Colonic mucosa (tissue), 4 donors: ENCODE measurements at places on chromosomes 4 and X. TPM values are rescaled to one million over a fixed set of nuclear protein-coding genes. Genes with fewer than 3 reads are reported as not detected.

NALF2 gene
- total RNA-seq = 0.72 TPM

FATE1 gene
- not detected for total RNA-seq

SPP1 gene
- total RNA-seq = 3.9 TPM

NSDHL gene
- total RNA-seq = 28.8 TPM

CENPVL2 gene
- not detected for total RNA-seq

PAK3 gene
- total RNA-seq = 0.66 TPM

MTNR1A gene
- total RNA-seq = 3.9 TPM

FGF2 gene
- total RNA-seq = 0.94 TPM

SMARCA5 gene
- 34.5 TPM for total RNA-seq

- no peak overlapping the region for H3K27ac ChIP-seq
- no peaks in the 10 kb centered on the region for H3K4me1 ChIP-seq
- H3K4me3 ChIP-seq = no peak overlapping the region
- no peak for DNase-seq
- H3K27me3 ChIP-seq = no peaks in the 10 kb centered on the region
Measured at GRCh38 chr4:24243641-24244040, 340.7 kb downstream of the DHX15 start.

DNA sequence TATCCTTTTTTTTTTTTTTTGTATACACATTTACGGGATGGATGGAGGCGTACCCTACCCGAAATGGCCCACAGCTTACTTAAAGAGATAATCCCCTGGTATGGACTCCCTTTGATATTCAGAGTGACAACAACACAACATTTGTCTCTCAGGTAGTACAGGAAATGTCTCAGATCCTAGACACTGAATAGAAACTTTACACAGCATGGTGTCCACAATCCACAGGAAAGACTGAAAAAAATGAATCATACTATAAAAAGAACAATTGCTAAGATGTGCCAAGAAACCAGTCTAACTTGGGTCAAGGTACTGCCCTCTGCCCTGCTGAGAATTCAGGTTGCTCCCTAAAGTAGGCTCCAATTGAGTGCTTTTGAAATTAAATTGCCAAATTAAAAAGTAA, 100.8 kb upstream of the LANCL3 start:
- no peaks in the 10 kb centered on the region for H3K4me1 ChIP-seq
- H3K36me3 ChIP-seq = no peaks in the 10 kb centered on the region
- no peak for DNase-seq
- no peak overlapping the region for H3K4me3 ChIP-seq
- H3K27ac ChIP-seq = no peak overlapping the region
- no peaks in the 10 kb centered on the region for H3K27me3 ChIP-seq

DNA sequence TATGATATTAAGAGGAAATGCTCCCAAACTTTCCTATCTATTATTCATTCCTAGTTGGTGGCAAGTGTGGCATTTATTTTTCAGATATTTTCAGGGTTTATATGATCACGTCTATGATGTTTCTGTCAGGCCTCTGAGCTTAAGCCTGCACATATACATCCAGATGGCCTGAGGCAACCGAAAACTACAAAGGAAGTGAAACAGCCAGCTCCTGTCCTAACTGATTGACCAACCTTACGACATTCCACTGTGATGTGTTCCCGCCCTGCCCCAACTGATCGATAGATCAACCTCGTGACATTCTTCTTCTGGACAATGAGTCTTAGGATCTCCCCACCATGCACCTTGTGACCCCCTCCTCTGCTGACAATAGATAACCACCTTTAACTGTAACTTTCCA, 67.6 kb upstream of the CTSO start:
- H3K27me3 ChIP-seq = no peaks in the 10 kb centered on the region
- DNase-seq = no peak
- H3K27ac ChIP-seq = no peak overlapping the region
- no peaks in the 10 kb centered on the region for H3K36me3 ChIP-seq
- H3K4me1 ChIP-seq = no peaks in the 10 kb centered on the region

DNA sequence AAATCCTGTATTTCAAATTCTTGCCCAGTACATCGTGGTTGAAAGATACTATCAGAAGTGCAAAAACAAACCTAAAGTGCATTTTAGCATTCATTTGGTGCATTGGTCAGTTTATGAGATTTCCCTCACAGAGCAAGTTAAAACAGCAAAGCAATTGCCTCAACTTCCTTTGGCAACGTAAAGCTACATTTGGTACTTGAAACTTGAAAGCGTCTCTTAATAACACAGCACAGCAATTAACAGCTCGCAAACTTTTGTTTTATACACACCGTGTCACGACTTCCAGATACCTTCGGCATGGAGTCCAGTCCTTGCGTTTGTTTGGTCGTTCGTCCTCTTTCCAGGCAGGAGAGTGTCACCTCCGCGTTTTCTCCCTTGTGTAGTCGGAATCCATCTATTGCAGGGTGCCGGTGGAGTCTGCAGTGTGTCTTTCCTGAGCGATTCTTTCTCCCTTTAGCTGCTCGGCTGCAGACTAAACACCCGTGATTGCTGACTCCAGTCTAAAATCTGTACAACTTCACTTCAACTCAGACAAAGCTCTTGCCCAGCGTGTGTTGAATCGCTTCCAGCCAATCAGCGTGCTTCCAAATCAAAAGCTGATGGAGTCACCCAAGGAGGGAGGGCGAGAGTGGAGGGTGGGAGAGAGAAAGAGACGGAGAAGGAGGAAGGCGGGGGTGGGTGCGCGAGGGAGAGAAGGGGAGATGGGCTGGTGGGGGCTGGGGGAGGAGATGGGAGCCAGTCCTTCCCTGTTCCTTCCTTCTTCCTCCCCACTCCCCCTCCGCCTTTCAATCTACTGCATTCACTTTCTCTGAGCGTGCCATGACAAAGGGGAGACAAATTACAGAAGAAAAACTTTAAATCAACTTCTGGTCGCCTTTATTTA, at the start of gene PCDH18:
TSS of gene PCDH18 (minus strand) at position 509 of the 883 bp plus-strand sequence. CDS start at position 103, 406 bp downstream.
- peak; percentile 73 for DNase-seq
- H3K27ac ChIP-seq = peak within 1 kb of the TSS; percentile 51
- H3K4me3 ChIP-seq = peak within 1 kb of the TSS; percentile 34
- no peaks in the 10 kb centered on the region for H3K27me3 ChIP-seq

GRCh38 chr4:181301735-181302710, 941.2 kb upstream of the TENM3 start:
- H3K4me1 ChIP-seq = no peaks in the 10 kb centered on the region
- H3K4me3 ChIP-seq = no peak overlapping the region
- DNase-seq = peak; percentile 44
- H3K36me3 ChIP-seq = no peaks in the 10 kb centered on the region

DNA sequence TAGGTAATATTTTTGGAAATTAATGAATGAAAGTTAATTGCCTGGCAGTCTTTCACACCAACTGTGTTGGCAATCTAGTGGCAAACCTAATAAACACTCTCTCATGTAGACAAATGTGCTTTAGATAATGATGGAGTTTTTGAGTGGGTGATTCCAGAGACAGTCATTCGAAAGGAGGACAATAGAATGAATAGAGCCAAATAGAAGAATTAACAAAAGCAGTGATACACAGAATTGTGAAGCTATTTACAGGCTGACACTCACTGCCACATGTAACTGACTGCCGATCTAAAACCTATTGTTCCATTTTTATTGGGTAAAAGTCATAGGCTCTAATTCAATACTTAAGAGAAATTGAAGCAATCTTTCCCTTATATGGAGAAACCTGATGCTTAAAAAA, 338.5 kb downstream of the PCDH7 start:
- H3K4me1 ChIP-seq = no peaks in the 10 kb centered on the region
- DNase-seq = no peak
- H3K36me3 ChIP-seq = no peaks in the 10 kb centered on the region
- no peak overlapping the region for H3K4me3 ChIP-seq
- H3K27me3 ChIP-seq = no peaks in the 10 kb centered on the region
- H3K27ac ChIP-seq = no peak overlapping the region

DNA sequence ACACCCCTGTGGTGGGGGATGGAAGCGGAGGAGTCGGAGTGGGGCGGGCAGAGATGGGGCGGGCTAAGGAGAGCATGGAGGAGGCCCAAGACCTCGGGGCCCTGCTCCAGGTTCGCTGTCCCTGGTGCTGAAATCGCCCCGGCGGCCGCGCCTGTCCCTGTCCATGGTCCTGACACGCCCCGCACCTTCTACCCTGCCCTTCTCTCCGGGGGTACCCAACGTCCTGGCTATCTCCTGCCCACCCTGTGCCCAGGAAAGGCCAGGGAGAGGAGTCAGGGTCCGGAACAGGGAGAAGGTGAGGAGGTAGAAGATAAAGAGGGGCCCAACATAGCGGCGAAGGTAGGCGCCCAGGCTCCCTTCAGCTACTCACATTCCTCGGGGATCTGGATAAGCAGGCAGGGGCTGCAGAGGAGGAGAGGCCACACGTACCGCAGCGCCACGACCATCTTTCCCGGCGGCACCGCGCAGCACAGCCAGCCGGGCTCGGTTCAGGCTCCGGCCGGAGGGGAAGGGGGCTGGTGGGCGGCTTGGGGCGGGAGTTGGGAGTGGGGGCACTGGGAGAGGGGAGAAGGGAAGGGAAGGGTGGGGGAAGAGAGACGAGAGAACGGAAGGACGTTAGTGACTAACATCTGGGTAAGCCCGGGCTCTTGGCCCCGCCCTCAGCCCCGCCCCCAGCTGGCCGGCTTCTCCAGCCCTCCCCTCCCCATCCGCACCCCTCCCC, 10.4 kb downstream of the L1CAM start:
- no peak overlapping the region for H3K4me3 ChIP-seq
- H3K4me1 ChIP-seq = no peaks in the 10 kb centered on the region
- DNase-seq = peak; percentile 49

GRCh38 chr4:16684935-16685334, 213.5 kb downstream of the LDB2 start:
- H3K4me3 ChIP-seq = no peak overlapping the region
- no peaks in the 10 kb centered on the region for H3K4me1 ChIP-seq
- no peaks in the 10 kb centered on the region for H3K36me3 ChIP-seq
- DNase-seq = no peak

DNA sequence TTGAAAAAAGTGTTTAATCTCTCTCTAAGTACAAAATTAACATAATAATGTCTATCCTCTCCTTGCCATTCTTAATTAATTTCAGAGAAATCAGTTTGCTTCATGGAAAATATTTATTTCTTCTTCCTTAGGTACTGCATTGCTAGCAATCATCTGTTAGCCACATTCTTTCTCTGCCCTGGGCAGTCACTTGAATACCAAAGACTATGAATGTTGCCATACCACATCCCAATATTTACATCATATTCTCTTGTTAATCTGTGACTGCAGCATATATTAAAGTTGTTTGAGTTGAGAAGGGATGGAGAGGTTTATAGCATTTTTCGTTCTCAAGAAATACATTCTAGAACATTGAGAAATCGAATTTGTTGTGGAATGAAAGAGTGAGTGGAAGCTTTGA, 672.8 kb downstream of the PCDH7 start:
- no peaks in the 10 kb centered on the region for H3K4me1 ChIP-seq
- H3K27me3 ChIP-seq = no peaks in the 10 kb centered on the region
- H3K4me3 ChIP-seq = no peak overlapping the region
- no peaks in the 10 kb centered on the region for H3K36me3 ChIP-seq
- H3K27ac ChIP-seq = no peak overlapping the region

GRCh38 chr4:138521809-138522208, 279.7 kb upstream of the SLC7A11 start:
- no peaks in the 10 kb centered on the region for H3K36me3 ChIP-seq
- no peak overlapping the region for H3K27ac ChIP-seq
- H3K4me3 ChIP-seq = no peak overlapping the region
- DNase-seq = no peak
- no peaks in the 10 kb centered on the region for H3K4me1 ChIP-seq

- H3K27me3 ChIP-seq = no peaks in the 10 kb centered on the region
- peak overlapping the region; percentile 73 for H3K27ac ChIP-seq
- DNase-seq = no peak
Measured at GRCh38 chr4:23717528-23718248, 172.2 kb downstream of the PPARGC1A start.

DNA sequence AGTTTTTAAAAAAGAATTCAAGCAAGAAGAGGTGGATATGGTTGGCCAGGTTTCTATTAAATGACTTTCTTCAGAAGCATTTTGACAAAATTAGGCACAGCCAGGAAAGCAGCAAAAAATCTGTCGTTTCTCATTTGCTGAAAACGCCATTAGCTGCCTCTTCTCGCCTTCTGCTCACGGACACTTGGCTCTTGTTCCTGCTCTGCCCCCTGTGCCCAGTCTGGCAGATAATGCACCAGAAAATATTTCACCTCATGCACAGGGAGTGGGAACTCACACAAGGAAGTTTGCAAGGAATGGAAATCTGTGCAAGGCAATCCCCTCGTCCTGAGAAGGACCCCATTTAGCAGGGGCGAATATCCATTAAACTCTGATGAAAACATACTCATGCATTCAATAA, 260.0 kb downstream of the PACRGL start:
- no peaks in the 10 kb centered on the region for H3K36me3 ChIP-seq
- no peaks in the 10 kb centered on the region for H3K27me3 ChIP-seq
- DNase-seq = no peak
- H3K27ac ChIP-seq = no peak overlapping the region
- H3K4me1 ChIP-seq = no peaks in the 10 kb centered on the region

DNA sequence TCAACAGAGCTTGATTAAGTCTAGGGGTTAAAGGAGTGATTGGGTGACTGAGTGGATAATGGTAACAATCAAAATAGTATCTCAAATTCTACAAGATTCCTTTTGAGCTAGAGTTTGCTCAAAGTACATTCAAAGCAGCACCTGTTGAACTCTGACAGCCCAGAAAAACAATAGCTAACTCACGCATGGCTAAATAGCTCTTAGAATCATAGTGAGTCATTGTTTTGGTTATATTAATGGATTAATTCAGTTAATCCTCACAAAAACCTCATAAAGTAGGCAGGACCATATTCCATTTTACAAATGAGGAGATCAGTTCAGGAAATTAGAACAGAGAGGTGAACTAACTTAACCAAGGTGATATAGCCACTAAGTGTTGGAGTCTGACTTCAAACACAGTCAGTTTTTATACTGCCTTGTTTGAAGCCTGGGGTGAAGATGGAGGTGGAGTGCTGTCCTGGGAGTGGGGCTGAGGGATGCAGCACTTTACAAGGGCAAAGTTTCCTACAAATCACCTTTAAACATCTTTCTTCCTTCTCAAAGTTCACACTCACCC, 35.9 kb upstream of the PPM1K start:
- DNase-seq = no peak
- H3K36me3 ChIP-seq = no peaks in the 10 kb centered on the region
- no peaks in the 10 kb centered on the region for H3K27me3 ChIP-seq
- no peak overlapping the region for H3K4me3 ChIP-seq
- no peaks in the 10 kb centered on the region for H3K4me1 ChIP-seq
- no peak overlapping the region for H3K27ac ChIP-seq

DNA sequence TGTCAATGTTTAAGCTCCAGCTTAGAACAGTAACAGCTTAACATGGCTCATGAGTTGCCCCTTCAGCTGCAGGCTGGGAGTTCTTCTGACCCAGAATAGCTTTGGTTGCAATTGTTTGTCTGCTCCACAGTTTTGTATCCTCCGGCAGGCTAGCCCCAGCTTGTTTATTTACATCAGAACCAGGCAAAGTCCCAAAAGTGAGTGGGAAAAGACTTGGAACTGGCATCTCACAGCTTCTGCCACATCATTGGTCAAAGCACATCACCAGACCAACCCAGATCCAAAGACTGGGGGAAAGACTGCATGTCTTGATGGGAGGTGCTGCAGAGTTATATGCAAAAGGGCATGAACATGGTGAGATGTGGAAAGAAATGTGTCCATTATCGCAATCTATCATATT, 231.2 kb upstream of the CPEB2 start:
- H3K27ac ChIP-seq = no peak overlapping the region
- DNase-seq = no peak
- no peaks in the 10 kb centered on the region for H3K36me3 ChIP-seq
- H3K4me1 ChIP-seq = no peaks in the 10 kb centered on the region
